ENCODE measurements at places on chromosomes 11 and 22.

GRCh38 chr22:36610567-36610966, 81.6 kb upstream of the EIF3D start:
- no peak for DNase-seq

GRCh38 chr22:39294571-39295468, 24.6 kb downstream of the RPL3 start:
- no peak for DNase-seq

GRCh38 chr11:116294630-116295029, 478.2 kb downstream of the BUD13 start:
- DNase-seq, result no peak

DNA sequence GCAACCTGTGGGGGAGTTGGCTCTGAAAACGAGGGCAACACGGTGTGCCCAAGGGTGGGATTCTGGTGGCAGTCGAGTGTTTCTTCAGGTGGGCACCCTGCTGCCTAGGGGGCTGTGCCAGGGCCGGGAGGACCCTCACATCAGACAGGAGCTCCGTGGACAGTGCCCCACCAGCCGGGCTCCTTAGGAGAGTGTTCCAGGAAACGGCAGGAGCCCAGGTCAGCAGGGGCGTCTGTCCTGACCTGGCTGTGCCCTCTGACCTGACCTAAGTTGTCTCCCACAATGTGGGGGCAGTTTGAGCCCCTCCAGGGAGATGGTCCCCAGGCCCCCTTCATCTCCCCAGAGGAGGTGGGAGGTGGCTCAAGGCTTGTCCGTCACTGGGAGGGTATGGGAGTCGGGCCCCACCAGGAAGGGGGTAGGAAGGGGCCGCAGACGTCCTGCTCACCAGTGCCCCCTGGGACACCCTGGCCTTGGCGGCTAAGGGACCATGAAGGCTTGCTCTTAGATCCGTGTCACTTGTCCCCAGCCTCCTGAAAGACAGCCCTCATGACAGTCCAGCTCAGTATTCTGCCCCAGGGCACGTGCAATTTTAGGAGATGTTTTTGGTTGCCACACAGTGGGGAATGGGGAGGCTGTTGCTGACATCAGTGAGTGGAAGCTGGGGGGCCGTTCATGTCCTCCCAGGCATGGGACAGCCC, 32.2 kb upstream of the GAL start:
- no peak for DNase-seq

DNA sequence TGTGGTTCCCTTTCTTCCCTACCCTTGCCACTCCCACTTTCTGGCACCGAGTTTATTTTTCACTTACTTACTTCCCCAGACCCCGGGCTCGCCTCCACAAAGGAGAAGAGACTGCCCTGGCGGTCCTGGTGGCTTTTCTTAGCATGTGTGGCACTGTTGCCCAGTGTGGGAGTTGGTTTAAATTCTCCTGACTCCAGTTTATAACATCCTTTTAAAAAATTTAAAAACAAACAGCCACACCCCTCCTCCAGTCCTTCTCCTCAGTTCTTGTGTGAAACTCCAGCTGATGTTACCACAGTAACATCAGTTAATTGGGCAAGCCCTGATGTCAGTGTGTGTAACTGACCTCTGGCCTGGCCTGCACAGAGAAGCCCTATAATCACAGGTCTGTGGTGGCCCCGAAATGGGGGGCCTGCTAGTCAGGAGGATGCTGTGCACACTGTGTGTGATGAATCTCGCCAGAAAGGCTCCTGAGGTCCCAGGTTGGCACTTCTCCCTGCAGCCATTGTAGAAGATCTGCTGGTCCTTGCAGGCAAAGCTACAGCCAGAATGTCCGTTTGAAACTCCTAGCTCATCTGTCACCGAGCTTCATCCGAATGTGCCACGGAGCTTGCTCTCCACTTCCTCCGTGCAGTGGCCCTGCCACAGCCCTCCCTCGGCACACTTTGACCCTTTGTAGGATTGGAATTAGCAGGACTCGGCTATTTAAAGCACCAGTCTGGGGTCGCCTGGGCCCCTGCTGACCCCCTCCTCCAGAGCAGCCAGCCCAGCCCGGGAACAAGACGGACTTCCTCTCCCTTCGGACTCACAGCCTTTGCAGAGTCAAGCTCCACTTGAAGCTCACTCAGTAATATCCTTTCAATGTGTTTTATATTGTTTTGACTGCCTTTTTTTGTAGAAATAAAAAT, 7.6 kb downstream of the YDJC start:
- DNase-seq, result no peak
